ENCODE measurements at places on chromosomes 1 and 21. TPM values are rescaled to one million over a fixed set of nuclear protein-coding genes. Genes with fewer than 3 reads are reported as not detected.

The OPRD1 gene
- 0.05 TPM for total RNA-seq

The DFFA gene
- 54.7 TPM for total RNA-seq

The PLA2G2E gene
- not detected for total RNA-seq

The SLC19A1 gene
- 105 TPM for total RNA-seq

The PFKFB2 gene
- 4.4 TPM for total RNA-seq

The SLC2A5 gene
- total RNA-seq = not detected

The ETNK2 gene
- total RNA-seq = not detected

The RPTN gene
- total RNA-seq = not detected

The GPR37L1 gene
- total RNA-seq = not detected

The KRTAP19-3 gene
- not detected for total RNA-seq

The TESK2 gene
- total RNA-seq = 1.4 TPM

The OR6K3 gene
- not detected for total RNA-seq

The SHISA4 gene
- 0.73 TPM for total RNA-seq

The G0S2 gene
- total RNA-seq = 509 TPM

The HRNR gene
- not detected for total RNA-seq

The SH3BGR gene
- 0.73 TPM for total RNA-seq

The AKNAD1 gene
- total RNA-seq = not detected

The C1orf115 gene
- total RNA-seq = not detected

The URB2 gene
- 38.4 TPM for total RNA-seq

The CLCA2 gene
- not detected for total RNA-seq

The ERO1B gene
- total RNA-seq = 2.4 TPM

The DIO1 gene
- total RNA-seq = not detected

The ATF3 gene
- 23.0 TPM for total RNA-seq

The FMO2 gene
- total RNA-seq = not detected

The CDC73 gene
- total RNA-seq = 57.3 TPM

The TMEM79 gene
- total RNA-seq = 9.6 TPM

The DVL1 gene
- 72.2 TPM for total RNA-seq

The CNR2 gene
- total RNA-seq = not detected

The FLG gene
- not detected for total RNA-seq

The ISG20L2 gene
- 73.7 TPM for total RNA-seq

The SASS6 gene
- 16.7 TPM for total RNA-seq

The COL8A2 gene
- 0.08 TPM for total RNA-seq

The SYNC gene
- total RNA-seq = 0.05 TPM

The CCDC30 gene
- 1.0 TPM for total RNA-seq

The TAS1R1 gene
- not detected for total RNA-seq

The HES5 gene
- not detected for total RNA-seq

The PTGER3 gene
- 1.4 TPM for total RNA-seq

The SYCP1 gene
- not detected for total RNA-seq

Measured in activated T-helper 1 cell treated with anti-CD3 and anti-CD28 coated beads, Interleukin-12 subunit alpha, Interleukin-12 subunit beta, Interleukin-2, Interleukin-4 antibody, amounts not matched to agents 30 ng/mL and 10 ng/mL and 1 ng/mL, durations not matched to agents 14 hours and 24 hours and 36 hours (primary cell).